ENCODE measurements at places on chromosomes 4 and X.

GRCh38 chrX:50403903-50404302, 66.7 kb downstream of the DGKK start:
- no peak for DNase-seq

GRCh38 chr4:167897116-167897515, 195.2 kb upstream of the ANXA10 start:
- no peak for DNase-seq

GRCh38 chr4:85675076-85676049, 200.4 kb downstream of the ARHGAP24 start:
- DNase-seq, result no peak

GRCh38 chr4:8473198-8473919, 32.8 kb downstream of the TRMT44 start:
- DNase-seq, result no peak

DNA sequence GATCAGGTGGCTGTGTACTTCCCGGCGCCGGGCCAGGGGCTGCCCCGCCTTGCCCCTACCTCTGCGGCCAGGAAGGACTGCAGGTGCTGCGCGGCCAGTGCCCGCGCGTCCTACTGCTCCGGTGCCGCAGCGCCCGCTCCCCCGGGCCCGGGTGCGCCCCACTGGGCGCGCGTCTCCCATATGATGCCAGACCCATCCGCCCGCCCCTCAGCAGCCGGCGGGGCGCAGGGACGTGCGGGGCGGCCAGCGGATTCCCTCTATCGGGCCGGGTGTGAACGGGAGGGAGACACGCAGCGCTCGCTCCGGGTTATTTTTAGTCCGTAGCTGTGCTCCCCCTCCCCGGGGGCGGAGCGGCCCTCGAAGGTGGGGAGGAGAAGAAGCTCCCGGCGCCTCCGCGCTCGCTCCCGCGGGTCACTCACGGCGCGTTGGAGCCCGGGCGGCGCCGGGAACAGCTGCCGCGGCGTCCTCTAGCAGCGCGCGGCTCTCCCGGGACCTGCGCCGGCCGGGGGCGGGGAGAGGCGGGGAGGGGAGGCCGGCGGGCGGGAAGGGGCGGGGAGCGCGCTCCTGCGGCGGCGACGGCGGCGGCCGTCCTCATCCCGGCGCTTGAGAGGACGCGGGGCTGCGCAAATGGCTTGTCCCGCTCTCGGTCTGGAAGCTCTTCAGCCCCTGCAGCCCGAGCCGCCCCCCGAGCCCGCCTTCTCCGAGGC, 103.6 kb downstream of the UCHL1 start:
- peak; percentile 34 for DNase-seq

DNA sequence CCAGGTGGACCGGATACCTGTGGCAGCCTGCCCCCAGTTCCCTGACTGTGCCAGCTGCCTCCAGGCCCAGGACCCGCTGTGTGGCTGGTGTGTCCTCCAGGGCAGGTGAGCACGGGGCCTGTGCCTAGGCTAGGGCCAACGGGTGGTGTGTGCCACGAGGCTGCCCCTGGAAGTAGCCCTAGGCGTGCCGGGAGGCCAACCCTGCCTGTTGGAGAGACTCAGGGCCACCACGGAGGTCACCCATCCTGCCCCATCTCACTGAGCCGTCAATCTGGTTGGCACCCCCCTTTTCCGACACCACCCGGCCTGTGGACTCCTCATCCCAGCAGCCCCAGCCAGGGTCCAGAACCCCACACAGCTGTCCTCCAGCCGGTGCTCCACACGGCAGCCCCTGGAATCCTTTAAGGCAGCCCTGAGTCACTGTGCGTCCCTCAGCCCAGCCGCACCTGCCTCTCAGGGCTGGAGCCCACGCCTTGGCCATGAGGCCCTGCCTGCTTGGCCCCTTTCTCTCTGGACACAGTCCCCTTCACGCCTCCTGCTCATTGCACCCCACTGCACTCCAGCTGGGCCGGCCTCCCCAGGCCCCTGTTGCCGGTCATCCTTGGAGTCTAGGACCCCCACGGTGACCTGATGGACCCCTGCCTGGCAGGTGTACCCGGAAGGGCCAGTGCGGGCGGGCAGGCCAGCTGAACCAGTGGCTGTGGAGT, 5.3 kb downstream of the PLXNB3 start:
- DNase-seq, result no peak

GRCh38 chr4:36187723-36188333, 56.5 kb downstream of the ARAP2 start:
- DNase-seq, result no peak

Measured in suppressor macrophage treated with lipopolysaccharide for 4 hours (primary cell).